ENCODE measurements at places on chromosomes 7 and 10. TPM values are rescaled to one million over a fixed set of nuclear protein-coding genes. Genes with fewer than 3 reads are reported as not detected.

The HOGA1 gene
- 3.3 TPM for total RNA-seq

The MSMB gene
- total RNA-seq = not detected

The SPACDR gene
- 2.6 TPM for total RNA-seq

The IFIT1B gene
- not detected for total RNA-seq

The PALS2 gene
- total RNA-seq = 27.6 TPM

The ASB4 gene
- total RNA-seq = not detected

The ZNF212 gene
- total RNA-seq = 6.5 TPM

The DBNL gene
- 176 TPM for total RNA-seq

The GPR26 gene
- not detected for total RNA-seq

The AZGP1 gene
- not detected for total RNA-seq

The PNLIPRP3 gene
- total RNA-seq = 0.17 TPM

The EFCAB10 gene
- total RNA-seq = not detected

The ATOH7 gene
- not detected for total RNA-seq

The ZNF804B gene
- total RNA-seq = not detected

The STX1A gene
- 16.3 TPM for total RNA-seq

The CHRM2 gene
- total RNA-seq = 1.7 TPM

The FEZF1 gene
- not detected for total RNA-seq

The LIPN gene
- not detected for total RNA-seq

The FAM25G gene
- not detected for total RNA-seq

The LEP gene
- not detected for total RNA-seq

The SPDYE18 gene
- not detected for total RNA-seq

The IL6 gene
- 2.2 TPM for total RNA-seq

The POLR2J2 gene
- 2.5 TPM for total RNA-seq

The ANKRD26 gene
- total RNA-seq = 13.5 TPM

The SPDYE9 gene
- under 0.01 TPM for total RNA-seq

The DLG5 gene
- 75.8 TPM for total RNA-seq

The EGFR gene
- 88.3 TPM for total RNA-seq

The OR13A1 gene
- not detected for total RNA-seq

The CTAGE8 gene
- not detected for total RNA-seq

The WEE2 gene
- total RNA-seq = 0.33 TPM

The PMS2 gene
- 19.1 TPM for total RNA-seq

The POU6F2 gene
- not detected for total RNA-seq

The LGI1 gene
- 0.33 TPM for total RNA-seq

The PALD1 gene
- 0.66 TPM for total RNA-seq

The ATP5MK gene
- total RNA-seq = 91.6 TPM

The ITGA8 gene
- 5.8 TPM for total RNA-seq

The TRIM24 gene
- total RNA-seq = 6.8 TPM

The MALSU1 gene
- 71.1 TPM for total RNA-seq

The PTN gene
- total RNA-seq = 35.4 TPM

The FAM13C gene
- 3.3 TPM for total RNA-seq

The CFAP43 gene
- 0.15 TPM for total RNA-seq

The TAS2R41 gene
- 0.17 TPM for total RNA-seq

The UCN3 gene
- not detected for total RNA-seq

The FOXI2 gene
- total RNA-seq = not detected

The CRYGN gene
- 0.58 TPM for total RNA-seq

The TRIM50 gene
- not detected for total RNA-seq

The SEPTIN14 gene
- total RNA-seq = not detected

The ASZ1 gene
- total RNA-seq = not detected

The ZNF488 gene
- total RNA-seq = not detected

The EIF5AL1 gene
- 0.17 TPM for total RNA-seq
